Right kidney (tissue), 9 donors: ENCODE measurements at places on chromosomes 1 and 21.
A peak's percentile ranks its signal among the peaks of the same experiment; 100 is the strongest.

GRCh38 chr21:29295066-29295650, 3.6 kb upstream of the BACH1 start:
- DNase-seq, result no peak

- no peak for DNase-seq
Observed at GRCh38 chr1:64856553-64856952, 109.8 kb downstream of the JAK1 start.

DNA sequence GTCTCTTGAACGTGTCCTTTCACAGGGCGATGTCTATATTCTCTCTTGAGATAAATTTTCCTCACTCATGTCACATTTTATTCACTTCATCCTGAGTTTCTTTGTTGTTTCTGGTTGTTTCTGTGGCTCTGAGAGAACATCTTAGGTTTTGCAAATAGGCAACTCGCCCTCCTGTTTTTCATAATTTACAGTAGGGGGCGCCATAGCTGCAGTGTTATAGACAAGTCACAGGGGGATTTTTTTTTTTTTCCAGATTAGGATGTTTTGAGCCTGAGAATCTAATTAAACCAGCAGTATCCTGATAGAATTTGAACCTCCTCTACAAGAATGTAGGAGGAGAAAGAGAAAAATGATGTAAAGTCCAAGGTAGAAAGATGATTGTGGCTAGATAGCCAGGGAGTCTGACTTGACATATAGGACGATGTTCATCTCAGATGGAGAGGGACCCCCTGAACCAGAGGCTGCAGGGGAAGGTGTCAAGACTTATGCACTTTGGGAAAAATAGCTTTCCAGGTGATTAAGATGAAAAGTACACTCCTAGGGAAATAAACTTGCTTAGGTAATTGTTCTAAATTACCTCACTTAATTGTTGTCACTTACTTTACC, 76.3 kb downstream of the ZP4 start:
- DNase-seq, result no peak

DNA sequence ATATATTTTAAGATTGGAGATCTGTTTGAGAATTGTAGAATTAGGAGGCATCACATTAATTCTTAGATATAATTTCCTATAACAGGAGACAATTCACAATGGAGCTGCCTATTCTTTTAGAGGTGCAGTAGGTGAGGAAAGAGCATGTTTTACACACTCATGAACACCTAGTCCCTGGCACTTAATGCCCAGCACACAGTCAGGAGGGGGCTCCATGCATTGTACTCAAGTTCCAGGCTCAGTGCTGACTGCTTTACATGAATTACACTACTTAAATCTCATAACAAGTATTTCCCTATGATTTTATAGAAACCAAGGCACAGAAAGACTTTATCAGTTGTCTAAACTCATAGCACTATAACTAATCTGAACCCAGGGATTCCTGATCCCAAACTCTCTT, 360 bp upstream of the GBP3 start:
- DNase-seq, result no peak

GRCh38 chr1:187390215-187390818, 561.6 kb downstream of the PLA2G4A start:
- DNase-seq, result no peak

- no peak for DNase-seq
Observed at GRCh38 chr1:44785501-44786137, 2.4 kb downstream of the BEST4 start.

- DNase-seq, result no peak
Observed at GRCh38 chr1:214466403-214467077, 84.9 kb downstream of the PTPN14 start.

DNA sequence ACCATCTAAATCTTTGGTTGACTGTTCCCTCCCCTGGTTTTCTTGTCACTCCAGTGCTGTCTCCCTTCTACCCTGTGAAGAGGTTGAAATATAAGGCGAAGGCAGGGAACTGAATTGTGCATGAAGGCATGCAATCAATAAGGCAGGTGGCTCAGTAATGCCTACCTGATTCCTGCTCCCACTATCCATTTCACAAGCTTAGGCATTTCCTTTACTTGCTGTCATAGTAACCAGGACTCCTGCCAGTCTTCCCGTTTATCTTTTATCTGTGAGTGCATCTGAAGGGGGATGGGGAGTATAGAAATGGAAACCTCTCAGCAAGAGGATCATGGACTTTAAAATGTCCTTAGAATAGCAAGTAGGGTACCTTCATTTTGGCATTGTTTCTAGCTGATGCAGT, 40.5 kb downstream of the MRPS6 start:
- no peak for DNase-seq

DNA sequence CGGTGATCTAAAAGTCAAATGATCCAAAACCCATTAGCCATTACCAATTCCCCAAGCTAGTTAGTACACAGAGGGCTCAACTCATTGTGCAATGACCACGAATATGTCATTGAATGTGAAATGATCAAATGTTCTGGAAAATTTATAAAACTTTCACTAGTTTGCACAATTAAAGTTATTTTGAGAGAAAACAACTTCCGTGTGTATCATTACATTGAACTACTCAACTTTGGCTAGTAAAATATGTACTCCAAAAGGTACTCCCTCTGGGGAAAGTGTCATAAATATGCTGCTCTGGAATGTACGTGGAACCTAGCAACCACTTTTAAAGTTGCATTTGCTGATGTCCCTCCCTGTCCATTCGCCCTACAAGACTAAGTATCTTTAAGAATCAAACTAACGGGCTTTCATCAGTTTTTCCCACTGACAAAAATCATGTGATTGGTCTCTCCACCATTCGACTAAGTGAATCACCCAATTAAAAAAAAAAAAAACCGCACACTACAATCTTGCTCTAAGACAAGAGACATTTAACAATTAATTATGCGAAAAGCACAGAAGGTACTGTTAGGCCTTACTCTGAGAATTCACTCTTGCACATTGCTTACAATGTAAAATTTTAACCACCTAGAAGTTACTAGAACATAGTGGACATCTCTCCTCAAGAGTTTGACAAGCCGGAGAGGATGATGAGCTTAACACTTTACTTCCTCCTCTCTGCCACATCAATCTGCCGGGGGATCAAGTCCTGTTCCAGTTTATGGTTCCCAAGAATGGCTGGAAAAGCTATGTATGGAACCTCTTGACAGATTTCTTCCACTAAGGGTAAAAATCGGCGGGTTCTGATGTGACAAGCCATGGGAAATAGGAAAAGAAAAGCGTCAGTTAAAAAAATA, 1.2 kb downstream of the ACBD3 start:
- DNase-seq, result peak; percentile 15

DNA sequence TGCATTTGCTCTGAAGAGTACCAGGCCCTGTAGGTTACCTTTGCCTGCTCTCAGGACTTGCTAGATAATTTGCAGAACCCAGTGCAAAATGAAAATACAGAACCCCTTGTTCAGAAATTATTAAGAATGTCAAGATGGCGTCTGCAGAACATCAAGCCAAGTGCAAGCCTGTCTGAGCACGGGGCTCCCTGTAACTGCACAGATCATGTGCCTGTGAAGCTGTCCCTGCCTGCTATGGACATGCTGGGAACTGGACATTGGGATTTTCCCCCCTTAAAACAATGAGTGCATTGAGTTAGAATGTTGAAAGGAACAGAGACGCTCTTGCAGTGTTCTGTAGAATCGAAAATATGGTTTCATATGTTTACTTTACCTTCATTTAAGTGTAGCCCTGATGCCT, 2.9 kb downstream of the CLDN14 start:
- DNase-seq, result no peak

- DNase-seq, result no peak
Observed at GRCh38 chr21:28904961-28905435, 87.7 kb downstream of the LTN1 start.

- DNase-seq, result peak; percentile 91
Observed at GRCh38 chr1:231162297-231162969, 575 bp downstream of the TRIM67 start.

DNA sequence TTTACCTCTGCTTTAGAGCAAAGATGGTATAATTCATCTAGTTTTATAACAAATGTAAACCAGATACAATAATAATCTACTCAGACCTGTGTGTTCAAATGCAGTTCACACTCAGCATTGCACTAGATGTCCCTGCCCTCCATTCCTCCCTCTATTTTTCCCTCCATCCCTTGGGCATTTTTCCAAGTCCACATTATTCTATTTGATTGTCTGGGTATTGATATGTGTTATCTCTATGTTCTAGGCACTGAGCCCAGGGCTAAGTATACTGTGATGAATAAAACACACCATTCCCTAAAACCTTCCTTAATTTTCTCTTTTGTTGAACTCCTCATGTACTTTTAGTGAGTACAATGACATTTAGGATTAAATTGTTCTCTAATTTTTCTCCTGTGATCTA, 66.2 kb upstream of the HMCN1 start:
- DNase-seq, result no peak

DNA sequence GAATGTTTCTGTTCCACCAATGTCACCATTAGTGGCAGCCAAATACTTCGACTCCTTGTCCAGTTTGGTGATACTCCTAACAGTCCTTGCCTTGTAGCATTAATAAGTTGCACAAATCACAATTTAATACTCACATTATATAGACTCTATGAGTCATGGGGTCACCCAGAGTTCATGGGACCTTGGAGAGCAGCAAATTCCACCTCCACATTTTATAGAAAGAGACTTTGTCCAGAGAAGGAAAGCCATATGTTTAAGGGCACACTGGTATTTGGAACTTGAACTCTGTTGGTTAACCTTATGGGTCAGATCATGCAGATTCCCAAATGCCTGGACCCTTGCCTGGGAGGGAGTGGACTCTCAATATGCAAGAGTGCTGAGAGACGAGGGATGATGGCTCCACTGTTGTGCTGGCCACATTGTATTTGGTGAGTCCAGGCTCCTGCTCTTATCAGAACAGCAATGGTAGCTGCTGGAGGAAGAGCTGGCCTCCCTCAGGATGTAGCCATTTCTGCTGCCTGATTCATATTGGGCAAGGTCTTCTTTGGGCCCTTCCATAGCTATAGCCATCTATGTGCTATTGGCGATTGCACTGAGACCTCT, 30.6 kb downstream of the DNAJC6 start:
- DNase-seq, result no peak

DNA sequence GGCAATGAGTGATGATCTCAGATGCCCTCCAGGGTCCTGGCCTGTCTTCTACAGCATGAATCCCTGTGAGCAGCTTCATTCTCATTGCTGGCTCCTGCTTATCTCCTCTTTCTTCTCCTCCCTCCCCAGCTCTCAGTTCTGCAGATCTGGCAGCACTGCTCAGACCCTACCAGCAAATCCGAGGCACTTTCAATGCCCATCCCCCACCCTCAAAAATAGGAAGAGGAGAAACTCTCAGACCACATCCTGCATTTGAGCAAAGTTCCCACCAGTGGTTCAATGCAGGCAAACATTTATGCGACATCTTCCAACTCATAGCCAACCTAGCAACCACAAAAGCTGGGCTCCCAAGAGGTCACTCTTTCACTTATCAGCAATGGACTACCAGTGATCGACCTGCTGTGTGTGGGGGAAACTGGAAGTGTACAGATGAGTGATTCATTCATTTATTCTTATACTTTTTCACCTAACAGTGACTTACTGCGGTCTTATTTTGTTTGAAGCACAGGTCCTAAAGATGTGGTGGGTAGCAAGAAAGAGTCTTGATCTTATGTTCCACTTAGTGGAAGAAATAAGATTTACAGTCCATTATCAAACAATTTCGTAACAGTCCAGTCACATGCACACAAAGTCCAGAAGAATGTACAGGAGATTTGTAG, 5.8 kb upstream of the CHI3L2 start:
- DNase-seq, result no peak

DNA sequence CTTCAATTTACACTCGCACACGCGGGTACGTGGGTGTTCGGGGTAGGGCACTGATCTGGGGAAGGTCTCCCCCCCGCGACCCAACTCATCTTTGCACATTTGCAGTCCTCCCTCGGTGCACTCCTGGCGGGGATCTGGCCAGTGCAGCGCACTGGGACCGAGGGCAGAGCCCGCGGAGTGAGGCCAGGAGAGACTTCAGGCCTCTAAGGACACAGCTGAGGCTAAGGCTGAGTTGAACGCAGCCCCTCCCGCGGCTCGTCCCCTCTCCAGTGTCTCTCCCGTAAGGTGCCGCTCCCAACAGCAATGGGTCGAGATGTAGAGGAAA, 936 bp upstream of the NCAM2 start:
- DNase-seq, result peak; percentile 36

DNA sequence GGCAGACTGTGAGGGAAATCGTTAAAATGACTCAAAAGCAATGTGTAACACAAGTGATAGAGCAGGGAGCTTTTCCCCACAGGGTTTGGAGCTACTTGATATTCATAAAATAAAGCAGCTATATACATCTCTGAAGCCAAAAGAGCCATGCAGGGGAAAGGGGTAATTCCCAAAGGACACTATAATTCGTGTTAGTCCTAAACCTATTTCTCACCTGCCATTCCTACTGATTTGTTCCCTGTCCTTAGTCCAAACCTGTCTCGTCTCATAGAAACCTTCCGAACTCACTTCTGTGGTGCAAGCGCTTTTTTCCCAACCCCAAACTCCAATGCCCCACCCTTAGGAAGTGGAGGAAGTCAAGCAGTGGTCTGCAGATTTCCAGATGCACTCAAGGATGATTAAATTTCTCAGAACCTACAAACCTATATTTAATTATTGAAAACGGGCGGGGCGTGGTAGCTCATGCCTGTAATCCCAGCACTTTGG, 946 bp upstream of the HNRNPR start:
- no peak for DNase-seq

GRCh38 chr1:167094690-167095089, 815 bp downstream of the STYXL2 start:
- no peak for DNase-seq

DNA sequence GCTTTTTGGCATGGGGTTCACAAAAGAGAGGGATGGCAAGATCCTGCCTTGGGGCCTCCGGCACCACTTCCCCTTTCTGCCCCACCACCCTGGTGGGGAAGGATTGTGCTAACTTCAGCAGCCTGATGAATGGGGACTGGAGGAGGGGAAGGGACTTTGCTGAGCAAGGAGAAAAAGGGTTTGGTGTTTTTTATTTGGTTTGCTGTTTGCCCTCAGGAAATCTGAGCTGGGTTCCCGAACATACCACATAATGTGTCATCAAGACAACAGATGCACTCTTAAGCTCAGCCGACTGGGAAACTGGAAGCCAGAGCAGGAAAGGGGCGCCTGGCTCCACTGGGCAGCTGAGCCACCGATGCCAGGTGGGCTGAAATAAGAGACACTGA, 19.8 kb downstream of the OLFML2B start:
- peak; percentile 31 for DNase-seq

GRCh38 chr1:230631477-230631876, 10.8 kb upstream of the COG2 start:
- DNase-seq, result no peak

DNA sequence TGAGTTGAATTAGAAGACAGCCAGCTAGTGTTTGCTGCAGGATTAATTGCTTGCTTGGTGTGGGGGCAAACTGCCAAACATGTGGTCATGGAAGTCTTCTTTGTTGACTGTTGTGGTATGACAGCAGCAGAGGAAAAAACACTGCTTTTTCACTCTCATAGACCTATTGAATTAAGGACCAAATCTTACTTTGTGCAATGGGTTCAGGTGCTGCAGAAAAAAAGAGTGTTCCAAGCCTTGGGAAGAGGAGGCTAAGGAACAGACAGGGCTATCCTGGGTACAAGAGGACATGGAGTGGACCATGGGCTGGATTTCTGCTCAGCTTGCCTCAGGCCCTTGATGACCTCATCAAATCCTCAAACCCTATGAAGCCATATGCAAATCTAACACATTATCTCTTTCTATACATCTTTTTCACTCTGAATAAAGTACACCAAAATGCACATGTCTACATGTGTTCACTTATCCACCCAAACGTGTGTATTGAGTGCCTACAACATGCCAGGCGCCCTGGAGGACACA, 61.5 kb downstream of the SIPA1L2 start:
- no peak for DNase-seq

- no peak for DNase-seq
Observed at GRCh38 chr1:15296585-15297321, 49.7 kb downstream of the FHAD1 start.

- no peak for DNase-seq
Observed at GRCh38 chr1:67552336-67552759, 122.1 kb upstream of the SERBP1 start.
